ENCODE measurements at places on chromosomes 5 and 9.

GRCh38 chr5:62199792-62200716 lies 106.0 kb upstream of the KIF2A start:
- no peak for DNase-seq

DNA sequence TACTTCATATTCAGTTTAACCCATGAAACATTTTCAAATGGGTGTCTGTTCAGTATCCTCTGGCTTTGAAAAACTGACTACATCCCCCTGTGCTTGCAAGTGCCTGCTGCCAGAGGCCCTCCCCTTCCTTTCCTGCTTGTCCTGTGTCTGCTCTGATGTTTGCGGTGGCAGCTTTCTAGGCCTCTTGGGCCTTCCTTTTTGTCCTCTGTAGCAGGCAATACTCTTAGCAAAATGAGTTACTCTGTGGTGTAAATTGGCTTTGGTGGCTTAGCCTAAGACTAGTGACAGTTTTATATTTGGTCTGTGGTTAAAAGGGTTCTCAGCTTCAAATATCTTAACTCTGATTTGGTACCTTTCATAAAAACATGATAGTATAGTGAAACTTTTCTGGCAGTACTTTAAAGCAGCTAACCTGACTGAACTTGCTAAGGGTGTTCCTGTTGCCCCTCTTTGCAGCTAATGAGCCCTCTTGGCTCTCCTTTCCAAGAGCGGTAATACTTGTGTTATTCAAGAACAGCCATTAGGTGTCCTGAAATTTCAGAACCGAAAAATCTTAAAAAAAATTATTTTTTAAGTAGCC lies 76.6 kb downstream of the GOLM1 start:
- no peak for DNase-seq

- no peak for DNase-seq
These were observed 569 bp downstream of the CAMK4 start for GRCh38 chr5:111224561-111225345.

DNA sequence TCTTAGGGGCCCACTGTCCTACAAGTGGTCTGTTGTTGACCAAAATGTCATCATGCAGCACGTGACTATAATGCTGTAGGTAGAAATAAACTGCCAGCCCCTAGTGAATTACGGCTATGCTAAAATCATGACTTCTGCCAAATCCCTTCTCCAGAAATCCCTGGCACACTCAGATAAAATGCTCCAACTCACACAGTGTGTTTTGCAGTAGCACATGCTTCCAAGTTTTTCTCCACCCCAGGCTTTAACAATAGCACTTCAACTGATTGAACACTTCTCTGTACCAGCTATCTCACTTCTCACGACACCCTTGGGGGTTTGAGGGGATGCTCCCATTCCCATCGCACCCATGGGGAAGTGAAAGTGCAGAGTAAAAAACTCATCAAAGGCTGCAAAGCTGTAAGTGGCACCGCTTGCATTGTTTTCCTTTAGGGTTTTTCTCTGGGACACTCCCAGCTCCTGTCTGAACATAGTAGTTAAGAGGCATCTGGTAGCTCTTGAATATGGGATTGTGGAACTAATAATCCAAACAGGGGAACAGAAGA lies 151.0 kb upstream of the SLC24A2 start:
- no peak for DNase-seq

- no peak for DNase-seq
These were observed 57.3 kb upstream of the SLC28A3 start for GRCh38 chr9:84397822-84398221.

Measured in putamen (tissue), 1 donor.